ENCODE measurements at places on chromosomes 11 and 22.

- no peak for DNase-seq
Measured at GRCh38 chr22:49527611-49528419, 299.9 kb downstream of the BRD1 start.

DNA sequence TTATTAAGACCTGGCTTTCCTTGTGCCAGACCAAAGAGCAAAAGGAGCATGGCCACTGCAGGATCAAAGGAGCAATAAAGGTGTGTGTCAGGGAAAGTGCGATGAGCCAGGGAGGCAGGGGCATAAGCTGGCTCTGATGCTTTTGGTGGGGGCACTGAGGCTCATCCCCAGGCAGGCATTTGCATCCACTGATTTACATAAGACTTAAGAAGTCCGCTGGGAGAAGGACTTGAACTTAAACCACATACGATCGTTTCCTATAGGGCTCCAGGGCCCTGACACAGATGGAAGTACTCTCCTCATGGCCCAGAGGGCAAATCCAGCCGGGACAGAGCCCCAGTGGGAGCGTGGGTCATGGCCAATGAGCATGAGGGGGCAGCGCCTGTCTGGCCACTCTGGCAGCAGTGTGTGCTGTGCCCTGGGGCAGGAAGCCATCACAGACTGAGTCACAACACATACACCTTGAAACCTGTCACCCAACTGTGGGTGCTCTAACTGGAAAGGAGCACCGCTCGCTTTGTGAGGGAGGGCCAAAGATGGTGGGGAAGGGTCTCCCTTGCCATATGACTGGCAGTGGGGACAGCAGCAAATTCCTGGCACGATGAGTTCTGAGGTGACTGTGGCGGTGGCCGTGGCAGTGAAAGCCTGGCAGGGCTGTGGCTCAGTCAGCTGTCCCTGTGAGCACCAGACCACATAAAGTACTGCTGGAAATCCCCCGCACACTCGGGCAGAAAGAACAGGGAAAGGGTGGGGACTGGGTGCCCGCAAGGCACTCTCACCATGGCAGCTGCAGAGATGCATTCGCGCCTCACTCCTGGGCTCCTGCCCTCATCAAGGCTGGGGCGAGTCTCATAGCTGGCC, 79.4 kb upstream of the LMO1 start:
- peak; percentile 77 for DNase-seq

- DNase-seq = no peak
Measured at GRCh38 chr11:79049741-79050179, 391.1 kb downstream of the TENM4 start.

GRCh38 chr11:30868626-30869081, 282.5 kb upstream of the MPPED2 start:
- no peak for DNase-seq

- DNase-seq = peak; percentile 76
Measured at GRCh38 chr22:33579448-33580093, 340.7 kb downstream of the LARGE1 start.

DNA sequence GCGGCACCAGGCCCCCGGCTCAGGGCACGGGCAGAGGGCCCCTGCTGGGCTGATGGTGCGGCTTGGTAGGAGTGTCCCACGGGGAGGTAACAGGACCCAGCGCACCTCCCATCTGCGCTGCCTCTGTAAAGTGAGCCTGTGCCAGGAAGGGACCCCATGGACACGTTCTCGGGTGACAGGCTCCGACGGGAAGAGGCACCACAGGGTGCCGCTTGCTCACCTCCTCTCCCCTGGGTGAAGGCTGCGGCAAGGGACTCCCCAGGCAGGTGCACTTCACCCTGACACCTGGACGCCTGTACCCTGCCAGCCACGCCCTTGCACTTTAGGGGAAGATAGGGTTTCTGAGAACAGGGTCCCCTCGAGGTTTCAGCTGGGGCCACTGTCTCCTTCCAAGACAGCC, 48.1 kb downstream of the SHANK2 start:
- no peak for DNase-seq

DNA sequence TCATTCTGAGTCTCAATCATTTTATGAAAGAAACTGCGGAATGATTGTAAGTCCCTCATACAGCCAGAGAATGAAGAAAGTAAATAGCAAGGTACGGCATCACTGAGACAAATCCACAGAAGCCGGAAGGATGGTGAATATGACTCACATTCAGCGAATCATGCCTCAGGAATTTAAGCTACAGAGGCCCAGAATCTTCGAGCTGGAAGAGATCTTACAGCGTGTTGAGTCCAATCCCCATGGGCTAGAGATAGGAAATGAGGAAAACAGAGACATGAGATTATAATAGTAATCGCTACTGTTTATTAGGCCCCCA, 173.2 kb downstream of the KIF18A start:
- DNase-seq = no peak

DNA sequence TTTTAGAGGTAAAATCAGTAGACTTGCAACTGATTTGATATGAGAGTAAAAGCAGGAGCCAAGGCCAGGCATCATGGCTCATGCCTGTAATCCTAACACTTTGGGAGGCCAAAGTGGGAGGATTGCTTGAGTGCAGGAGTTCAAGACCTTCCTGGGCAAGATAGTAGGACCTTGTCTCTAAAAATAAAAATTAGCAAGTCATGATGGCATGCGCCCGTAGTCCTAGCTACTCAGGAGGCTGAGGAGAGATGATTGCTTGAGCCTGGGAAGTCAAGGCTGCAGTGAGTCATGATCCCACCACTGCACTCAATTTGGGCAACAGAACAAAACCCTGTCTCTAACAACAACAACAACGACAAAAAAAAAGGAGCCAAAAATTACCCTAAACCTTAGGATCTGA, 13.5 kb downstream of the SGSM3 start:
- DNase-seq = no peak

GRCh38 chr11:96798445-96798844, 408.6 kb downstream of the JRKL start:
- DNase-seq = no peak

GRCh38 chr11:102272047-102272824, 45.0 kb upstream of the BIRC3 start:
- no peak for DNase-seq

DNA sequence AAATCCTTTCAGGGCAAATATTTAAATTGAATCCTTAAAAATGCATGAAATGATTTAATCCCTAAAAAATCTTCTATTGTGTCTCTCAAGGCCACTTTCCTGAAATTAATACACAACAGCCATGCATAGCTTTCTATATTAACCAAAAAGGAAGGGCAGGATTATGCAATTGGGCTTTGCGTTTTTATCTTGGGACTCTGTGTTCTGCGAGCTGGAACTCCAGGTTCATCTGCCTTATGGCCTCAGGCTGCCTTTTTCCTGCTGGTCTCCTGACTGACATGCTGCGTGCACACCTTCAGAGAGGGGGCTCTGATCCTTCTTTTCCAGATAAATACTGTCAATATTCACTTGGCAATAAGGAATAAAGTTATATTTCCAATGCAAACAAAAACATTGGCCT, 141.7 kb upstream of the GRIA4 start:
- no peak for DNase-seq

GRCh38 chr11:16876053-16876752, 137.8 kb downstream of the C11orf58 start:
- no peak for DNase-seq

GRCh38 chr11:34745195-34745594, 124.3 kb downstream of the EHF start:
- DNase-seq = no peak

- DNase-seq = no peak
Measured at GRCh38 chr11:85180528-85180927, 446.6 kb downstream of the DLG2 start.
